ENCODE measurements at places on chromosomes 6 and 20.

- no peak for DNase-seq
These were observed 541.2 kb upstream of the FLRT3 start for GRCh38 chr20:14878676-14879019.

DNA sequence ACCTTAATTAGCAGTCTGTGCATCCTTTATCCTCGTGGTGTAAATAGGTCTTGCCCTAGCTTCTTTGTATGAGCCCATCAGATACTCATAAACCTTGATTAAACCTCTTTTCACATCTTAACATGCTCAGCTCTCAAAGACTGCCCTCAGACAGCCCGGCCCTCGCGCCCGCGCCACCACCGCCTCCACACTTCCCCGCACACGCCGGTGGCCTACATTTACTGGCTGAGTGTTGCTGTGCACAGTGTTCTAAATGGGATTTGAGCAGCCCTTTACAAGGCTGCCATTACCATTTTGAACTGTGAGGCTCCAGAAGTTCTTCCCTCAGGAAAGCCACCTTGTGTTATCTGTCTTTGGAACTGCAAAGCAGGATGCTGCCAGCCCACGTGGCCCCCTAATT is 63.0 kb upstream of the INSM1 start:
- no peak for DNase-seq

- no peak for DNase-seq
These were observed 14.3 kb downstream of the RPP21 start for GRCh38 chr6:30359276-30359675.

- no peak for DNase-seq
These were observed 22.4 kb upstream of the ILRUN start for GRCh38 chr6:34718976-34719375.

- peak; percentile 66 for DNase-seq
These were observed at the start of gene PLCB1 for GRCh38 chr20:8131598-8132483. Gene PLCB1, plus strand, starts transcription at chr20:8132266. Its CDS starts 386 bp downstream, at chr20:8132652.

All from AG04450 (cell line).